ENCODE measurements at places on chromosomes 1 and 21. TPM values are rescaled to one million over a fixed set of nuclear protein-coding genes. Genes with fewer than 3 reads are reported as not detected.

The NTRK1 gene
- total RNA-seq, result 0.31 TPM

The ADAR gene
- total RNA-seq, result 100 TPM

The TFF2 gene
- not detected for total RNA-seq

The THEM5 gene
- total RNA-seq, result not detected

The KCNN3 gene
- total RNA-seq, result 13.1 TPM

The PGLYRP4 gene
- not detected for total RNA-seq

The HRNR gene
- not detected for total RNA-seq

The CYP4Z1 gene
- total RNA-seq, result 0.63 TPM

The FBLIM1 gene
- 13.8 TPM for total RNA-seq

The OR10J1 gene
- total RNA-seq, result not detected

The OR2M3 gene
- total RNA-seq, result 0.63 TPM

The CD53 gene
- 7.2 TPM for total RNA-seq

The FCRLB gene
- total RNA-seq, result 1.9 TPM

The FCRL4 gene
- total RNA-seq, result not detected

The IGFN1 gene
- not detected for total RNA-seq

The ANKRD35 gene
- total RNA-seq, result 1.6 TPM

The KRTAP7-1 gene
- total RNA-seq, result not detected

The UBL4B gene
- total RNA-seq, result not detected

The RBM11 gene
- 12.8 TPM for total RNA-seq

The GJA5 gene
- 0.94 TPM for total RNA-seq

The MIGA1 gene
- total RNA-seq, result 25.0 TPM

The SH3BP5L gene
- 35.4 TPM for total RNA-seq

The ELAPOR1 gene
- total RNA-seq, result 44.8 TPM

All from parietal lobe (tissue), 2 donors.